ENCODE measurements at places on chromosomes 1 and 21. TPM values are rescaled to one million over a fixed set of nuclear protein-coding genes. Genes with fewer than 3 reads are reported as not detected.

The ANKRD35 gene
- not detected for total RNA-seq

The AQP10 gene
- total RNA-seq, result not detected

The TCHH gene
- total RNA-seq, result 0.19 TPM

The LGR6 gene
- 0.62 TPM for total RNA-seq

The OTUD3 gene
- 2.7 TPM for total RNA-seq

The C1orf141 gene
- not detected for total RNA-seq

The AIRE gene
- not detected for total RNA-seq

The FCRL6 gene
- total RNA-seq, result not detected

The EPHA8 gene
- not detected for total RNA-seq

The CRYBG2 gene
- total RNA-seq, result 0.90 TPM

The FTCD gene
- total RNA-seq, result not detected

The HEYL gene
- 3.5 TPM for total RNA-seq

The BLACAT1 gene
- not detected for total RNA-seq

The SH3BGR gene
- total RNA-seq, result 1.1 TPM

The NBL1 gene
- 36.5 TPM for total RNA-seq

The PAPPA2 gene
- total RNA-seq, result not detected

The IFI44L gene
- total RNA-seq, result 0.05 TPM

The FMOD gene
- 0.21 TPM for total RNA-seq

The C1orf167 gene
- not detected for total RNA-seq

The LCE2C gene
- total RNA-seq, result not detected

The RAB42 gene
- total RNA-seq, result 2.2 TPM

The CCSAP gene
- 6.0 TPM for total RNA-seq

The LAMC2 gene
- total RNA-seq, result 22.7 TPM

The TMEM81 gene
- 2.9 TPM for total RNA-seq

The ATP1A4 gene
- total RNA-seq, result not detected

The TLR5 gene
- total RNA-seq, result 0.49 TPM

The TRABD2B gene
- total RNA-seq, result 2.1 TPM

The PLA2G4A gene
- 9.4 TPM for total RNA-seq

The F13B gene
- total RNA-seq, result not detected

The HES3 gene
- not detected for total RNA-seq

The CADM3 gene
- 0.09 TPM for total RNA-seq

The INKA2 gene
- 2.5 TPM for total RNA-seq

The AADACL3 gene
- total RNA-seq, result not detected

The KRTAP22-2 gene
- total RNA-seq, result not detected

The TDRD10 gene
- not detected for total RNA-seq

The C1orf185 gene
- total RNA-seq, result not detected

The C4BPA gene
- 0.33 TPM for total RNA-seq

Data from A549 treated with ZK216348 at 1 μM for 4 hours (cell line).